H7 (cell line): ENCODE measurements at places on chromosomes 5 and 9. TPM values are rescaled to one million over a fixed set of nuclear protein-coding genes. Genes with fewer than 3 reads are reported as not detected.

ARL14EPL gene
- not detected in 2 replicates for total RNA-seq

CARTPT gene
- not detected in 2 replicates for total RNA-seq

NHP2 gene
- total RNA-seq, result 254 and 275 TPM in 2 replicates

DNA sequence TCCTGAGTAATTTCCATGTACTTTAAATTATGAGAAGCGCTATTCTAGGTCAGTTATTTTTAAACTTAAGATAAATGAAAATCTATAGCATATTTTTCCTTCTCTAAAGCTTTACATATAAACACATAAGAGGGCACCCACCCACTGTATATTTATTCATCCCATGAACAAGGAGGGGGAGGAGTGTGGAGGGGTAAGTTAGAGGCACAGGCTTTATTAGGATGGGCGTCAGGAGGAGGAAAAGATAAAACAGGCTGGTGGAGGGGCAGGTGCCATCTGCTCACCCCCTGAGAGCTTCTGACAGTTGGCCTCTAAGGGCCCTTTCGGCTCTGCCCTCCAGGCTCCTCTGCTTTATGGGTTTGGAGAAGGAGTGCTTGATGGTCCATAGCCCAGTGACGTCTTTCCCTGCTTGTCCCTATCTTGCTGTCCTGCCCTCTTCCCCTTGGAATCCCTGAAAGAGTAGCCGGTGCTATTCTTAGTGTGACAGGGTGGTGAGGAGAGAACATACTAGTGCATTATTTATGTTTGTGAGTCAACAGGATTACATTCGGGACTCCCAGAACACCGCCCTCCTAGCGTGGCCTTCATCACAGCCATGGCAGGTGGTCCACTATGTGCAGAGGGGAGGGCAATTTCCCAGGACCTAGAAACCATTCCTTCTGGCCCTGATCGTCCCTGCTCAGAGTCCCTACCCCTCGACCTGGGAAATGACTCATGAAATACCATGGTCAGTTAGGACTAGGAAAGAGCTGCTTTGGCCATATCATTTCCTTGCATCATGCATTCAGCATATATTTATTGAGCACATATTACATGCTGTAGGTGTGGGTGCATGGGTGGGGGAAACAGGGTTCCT lies 7.9 kb upstream of the SYNPO start:
- no peak for DNase-seq

GRCh38 chr5:175282611-175283225 lies 161.3 kb downstream of the DRD1 start:
- no peak for DNase-seq

- peak; percentile 64 for DNase-seq
Observed at GRCh38 chr9:95088421-95089161, 228.9 kb downstream of the FANCC start.

GRCh38 chr9:14554886-14555285 lies 138.3 kb downstream of the ZDHHC21 start:
- no peak for DNase-seq

- no peak for DNase-seq
Observed at GRCh38 chr5:1962619-1963355, 80.1 kb upstream of the IRX4 start.

GRCh38 chr9:13552606-13553215 lies 273.2 kb upstream of the MPDZ start:
- DNase-seq, result no peak

- peak; percentile 69 for DNase-seq
Observed at GRCh38 chr5:36870399-36871040, 6.0 kb upstream of the NIPBL start.
